CD4-positive, alpha-beta T cell treated with Interferon alpha-2 for 1 hour (primary cell): ENCODE measurements at places on chromosomes 2 and 18.

DNA sequence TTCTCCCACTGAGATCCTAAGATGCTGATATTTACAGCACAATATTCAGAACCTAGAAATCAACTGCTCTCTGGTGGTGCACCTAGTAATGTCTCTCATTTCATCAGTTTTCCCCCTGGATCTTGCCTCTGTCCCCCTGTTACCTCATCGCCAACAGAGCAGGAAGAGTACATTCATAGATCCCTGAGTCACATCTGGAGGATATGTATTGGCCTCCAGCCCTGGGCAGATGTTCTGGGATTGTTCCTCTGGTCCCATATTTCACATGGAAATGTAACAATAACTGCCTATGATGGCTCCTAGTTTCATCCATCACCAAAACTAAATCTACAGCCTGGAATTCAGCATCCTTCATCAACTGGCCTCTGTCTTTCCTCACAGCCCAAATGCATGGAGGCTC lies 278.8 kb upstream of the SLC14A2 start:
- DNase-seq, result no peak

DNA sequence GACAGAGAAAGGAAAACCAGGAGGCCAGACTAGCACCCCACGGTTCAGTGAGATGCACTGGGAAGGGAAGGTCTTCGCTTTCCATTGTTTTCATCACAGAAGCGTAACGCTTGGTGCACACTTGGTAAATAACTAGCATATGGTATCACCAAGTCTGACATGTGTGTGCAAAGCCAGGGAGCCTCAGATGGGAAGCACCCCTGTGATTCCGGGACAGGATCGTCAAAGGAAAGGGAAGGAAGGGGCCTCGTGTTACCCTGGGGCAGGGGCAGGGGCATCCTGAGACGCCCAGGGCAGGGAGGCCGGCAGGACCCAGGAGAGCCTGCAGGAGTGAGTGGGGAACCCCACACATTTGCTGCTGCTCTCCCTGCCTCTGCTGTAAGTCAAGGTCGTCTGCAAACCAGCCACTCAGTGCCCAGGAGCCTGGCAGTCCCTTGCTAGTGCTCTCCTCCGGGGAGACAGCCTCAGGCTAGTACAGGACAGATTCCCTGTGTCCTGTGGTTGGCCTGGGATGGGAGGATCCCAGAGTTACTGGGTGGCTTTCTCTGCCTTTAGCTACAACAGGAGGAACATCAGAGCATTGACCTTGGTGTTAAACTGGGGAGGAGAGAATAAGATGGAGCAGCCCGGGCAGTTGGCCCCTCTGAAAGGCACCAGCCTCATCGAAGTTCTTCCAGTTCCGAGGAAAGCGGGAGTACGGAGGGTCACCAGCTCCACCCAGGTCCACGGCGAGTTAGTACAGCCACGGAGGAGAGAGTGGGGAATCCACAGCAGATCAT lies 192.5 kb downstream of the NDUFA10 start:
- DNase-seq, result no peak

- peak; percentile 39 for DNase-seq
Observed at GRCh38 chr18:45275367-45276113, 339.7 kb upstream of the SLC14A2 start.

DNA sequence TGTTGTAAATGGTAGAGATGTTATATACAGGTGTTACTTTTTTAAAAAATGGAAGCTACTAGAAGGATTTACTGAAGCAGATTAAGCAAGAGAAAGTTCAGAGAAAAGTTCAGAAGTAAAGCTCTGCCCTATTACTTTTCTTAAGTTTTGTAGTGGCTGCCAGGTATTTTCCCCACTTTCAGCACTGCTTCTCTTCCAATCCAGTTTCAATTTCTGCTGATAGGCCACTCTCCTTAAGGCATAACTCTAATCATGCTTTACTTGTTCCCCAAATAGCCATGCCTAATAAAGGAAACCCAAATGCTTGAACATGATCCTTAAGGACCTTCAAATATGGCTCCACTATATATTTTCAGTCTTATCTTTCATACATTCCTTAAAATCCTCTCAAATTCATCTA lies 880.8 kb upstream of the CDH2 start:
- DNase-seq, result no peak

DNA sequence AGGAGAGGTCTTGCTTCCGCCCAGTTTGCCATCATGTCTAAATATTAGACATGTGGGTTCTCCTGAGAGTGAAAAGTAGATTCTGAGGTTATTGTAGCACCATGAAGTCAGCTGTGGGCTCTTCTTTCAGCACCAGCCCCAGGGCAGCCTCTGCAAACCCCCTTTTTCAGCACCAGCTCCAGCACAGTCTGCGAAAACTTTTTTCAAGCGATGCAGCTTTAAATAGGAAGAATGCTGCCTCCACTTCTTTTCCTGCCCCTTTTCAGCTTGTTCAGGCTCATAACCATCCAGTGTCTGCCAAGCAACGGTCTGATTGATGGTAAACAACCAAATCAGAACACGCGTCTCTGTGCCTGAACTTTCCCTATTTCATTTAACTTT lies at the start of gene COL5A2:
Gene COL5A2 (minus strand): TSS at position 192 of the 381 bp plus-strand sequence. CDS start 157 bp downstream, at position 35.
- DNase-seq, result no peak

DNA sequence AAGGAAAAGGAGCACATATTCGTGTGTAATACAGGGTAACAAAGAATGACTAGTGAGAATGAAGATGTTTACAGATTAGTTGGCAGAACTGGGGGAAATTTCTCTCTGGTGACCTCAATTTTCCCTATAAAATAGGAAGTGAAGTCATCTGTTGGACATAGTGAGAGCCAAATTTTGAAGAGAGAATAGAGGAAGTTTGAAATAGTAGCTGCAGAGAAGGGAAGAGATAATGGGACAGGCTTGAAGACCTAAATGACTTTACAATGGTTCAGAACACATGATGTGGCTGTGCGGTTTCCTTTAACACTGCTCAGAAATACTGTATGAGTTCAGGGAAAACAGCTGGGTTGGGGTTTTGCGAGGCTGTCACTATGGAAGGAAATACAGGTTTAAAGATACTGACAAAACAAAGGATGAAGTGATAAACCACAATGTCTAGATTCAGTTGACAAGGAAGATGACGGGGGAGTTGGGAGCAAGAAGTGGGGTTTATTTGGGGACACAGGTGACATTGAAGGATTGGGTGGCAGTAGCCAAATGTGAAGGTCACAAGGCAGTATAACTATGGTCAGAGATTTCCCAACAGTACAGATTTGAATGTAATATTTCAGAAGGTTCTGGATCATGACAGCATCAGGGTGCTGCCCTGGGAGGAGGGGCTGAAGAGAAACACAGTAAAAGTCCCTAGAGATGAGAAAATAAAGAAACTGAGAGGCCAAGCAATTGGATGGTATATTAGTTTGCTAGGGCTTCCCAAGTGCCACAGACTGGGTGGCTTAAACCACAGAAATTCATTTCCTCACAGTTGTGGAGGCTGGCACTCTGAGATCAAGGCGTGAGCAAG lies 82.6 kb upstream of the TANK start:
- DNase-seq, result peak; percentile 89

DNA sequence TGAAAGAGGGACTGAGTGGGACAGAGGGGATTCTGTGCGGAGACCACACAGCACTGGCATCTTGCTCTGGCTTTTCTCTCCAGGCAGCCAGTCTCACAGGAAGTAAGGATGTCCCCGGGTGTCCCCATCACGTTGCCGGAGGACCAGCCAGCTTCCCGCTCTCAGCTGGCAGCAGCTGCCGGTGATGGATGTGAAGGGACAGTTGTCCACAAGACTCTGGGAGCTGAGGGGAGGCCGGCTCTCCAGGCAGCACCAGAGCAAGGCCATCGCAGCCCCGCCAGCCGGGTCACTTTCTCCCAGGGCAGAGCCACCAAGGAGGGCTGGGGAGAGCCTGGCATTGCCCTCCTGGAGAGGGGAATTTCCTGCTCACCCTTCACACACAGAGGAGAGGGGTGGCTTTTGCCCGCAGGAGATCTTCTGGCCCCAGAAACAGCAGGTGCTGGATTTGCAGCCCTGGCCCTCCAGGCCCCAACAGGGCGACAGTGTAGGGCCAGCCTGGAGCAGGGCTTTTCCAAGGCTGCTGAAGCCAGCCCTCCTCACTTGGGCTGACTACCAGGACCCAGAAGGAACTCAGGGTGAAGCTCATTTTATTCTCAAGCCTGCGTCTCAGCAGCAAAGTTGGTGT lies 24.0 kb upstream of the B3GNT7 start:
- no peak for DNase-seq

DNA sequence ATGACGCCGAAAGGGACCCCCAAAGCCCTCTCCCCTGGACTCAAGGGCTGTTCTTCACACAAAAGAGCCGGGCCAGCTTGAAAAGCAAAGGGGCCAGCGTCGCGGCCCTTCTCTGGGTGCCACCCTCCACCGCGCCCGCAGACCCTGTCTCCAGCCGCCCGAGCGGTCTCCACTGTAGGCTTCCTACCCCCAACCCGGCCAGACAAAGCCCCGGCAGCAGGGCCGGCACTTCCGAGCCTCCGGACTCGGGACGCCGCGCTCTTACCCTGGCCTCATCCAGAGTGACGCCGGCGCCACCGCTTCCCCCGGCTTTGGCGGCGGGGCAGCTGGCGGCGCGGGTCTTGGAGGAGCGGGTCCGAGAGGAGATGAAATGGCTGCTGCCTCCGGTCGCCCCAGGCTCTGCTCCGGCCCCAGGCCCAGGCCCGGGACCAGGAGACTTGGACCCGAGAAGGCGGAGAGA lies 603 bp downstream of the ATAD2B start:
- peak; percentile 30 for DNase-seq

- DNase-seq, result no peak
Observed at GRCh38 chr2:187312718-187313282, 135.3 kb downstream of the CALCRL start.

DNA sequence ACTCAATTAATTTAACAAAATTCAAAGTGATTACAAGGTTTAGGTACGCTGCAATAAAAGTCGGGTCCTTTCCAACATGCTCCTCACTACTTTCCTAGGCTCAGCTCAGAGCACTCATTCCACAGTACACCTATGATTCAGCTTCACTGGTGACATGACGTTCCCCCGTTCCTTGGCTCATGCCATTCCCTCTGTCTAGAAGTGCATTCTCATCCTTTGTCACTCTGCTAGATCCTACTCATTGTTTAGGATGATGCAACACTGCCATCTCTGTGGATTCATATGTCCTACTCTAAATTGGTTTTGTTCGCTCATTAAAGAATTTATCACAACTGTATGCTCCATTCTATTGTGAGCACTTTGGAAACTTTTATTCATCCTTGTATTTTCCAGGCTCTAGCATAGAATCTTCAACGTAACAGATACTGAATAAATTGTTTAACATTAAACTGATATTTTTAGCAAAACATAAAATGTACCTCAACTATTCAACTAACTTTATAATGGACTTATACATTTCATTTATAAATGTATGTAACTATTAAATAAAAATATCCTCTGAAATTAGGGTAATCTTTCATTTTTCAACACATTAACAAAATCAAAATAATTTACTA lies 78.6 kb downstream of the FAM228A start:
- no peak for DNase-seq

GRCh38 chr2:10305254-10305635 lies 2.5 kb downstream of the HPCAL1 start:
- DNase-seq, result no peak

GRCh38 chr2:145413261-145414030 lies 893.5 kb upstream of the ZEB2 start:
- DNase-seq, result no peak

DNA sequence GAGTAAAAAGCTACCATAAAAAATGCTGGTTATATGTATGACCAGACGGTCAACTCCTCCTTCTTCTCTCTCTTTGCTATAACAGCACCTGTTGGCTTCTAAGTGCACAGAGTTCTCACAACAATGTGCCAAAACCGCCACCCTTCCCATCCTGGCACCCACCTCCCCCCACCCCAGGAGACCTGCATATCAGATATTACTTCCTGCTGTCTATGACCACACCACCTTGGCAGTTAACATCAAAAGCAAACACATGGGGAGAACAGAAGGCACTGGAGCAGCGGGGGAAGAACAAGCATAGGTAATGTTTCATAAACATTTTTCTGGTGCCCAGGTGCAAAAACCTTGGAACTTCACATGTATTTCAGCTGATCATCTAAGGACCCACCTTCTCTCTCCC lies 15.5 kb downstream of the SPRED2 start:
- no peak for DNase-seq

GRCh38 chr2:30777661-30778505 lies 29.4 kb downstream of the CAPN13 start:
- no peak for DNase-seq

- DNase-seq, result no peak
Observed at GRCh38 chr2:107062599-107063220, 176.7 kb upstream of the ST6GAL2 start.

DNA sequence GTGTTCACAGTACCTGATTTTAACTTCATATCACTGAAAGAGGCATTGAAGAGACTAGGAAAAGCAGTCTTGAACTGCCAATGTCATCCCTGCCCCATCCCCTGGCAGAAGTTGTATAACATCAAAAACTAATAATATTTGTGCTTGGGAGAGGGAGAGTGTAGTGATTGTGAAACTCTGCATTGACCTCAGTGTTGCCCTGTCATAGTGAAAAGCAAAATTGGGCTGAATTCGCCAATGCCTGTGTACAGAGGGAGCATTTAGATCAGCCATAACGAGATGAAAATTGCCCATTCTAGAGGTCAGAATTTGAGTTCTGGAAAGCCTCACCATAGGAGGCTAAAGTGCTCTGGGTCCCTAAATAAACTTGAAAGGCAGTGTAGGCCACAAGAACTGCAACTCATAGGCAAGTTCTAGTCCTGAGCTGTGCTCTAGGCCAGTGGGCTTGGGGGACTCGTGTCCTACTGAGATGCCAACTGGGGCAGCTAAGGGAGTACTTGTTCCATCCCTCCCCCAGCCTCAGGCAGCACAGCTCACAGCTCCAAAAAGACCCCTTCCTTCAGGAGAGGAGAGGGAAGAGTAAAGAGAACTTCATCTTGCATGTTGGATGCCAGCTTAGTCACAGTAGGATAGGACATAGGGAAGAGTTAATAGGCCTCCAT lies 855.6 kb downstream of the TSN start:
- DNase-seq, result no peak
